Peyer's patch (tissue), 4 donors: ENCODE measurements at places on chromosomes 4 and X. TPM values are rescaled to one million over a fixed set of nuclear protein-coding genes. Genes with fewer than 3 reads are reported as not detected.

DNA sequence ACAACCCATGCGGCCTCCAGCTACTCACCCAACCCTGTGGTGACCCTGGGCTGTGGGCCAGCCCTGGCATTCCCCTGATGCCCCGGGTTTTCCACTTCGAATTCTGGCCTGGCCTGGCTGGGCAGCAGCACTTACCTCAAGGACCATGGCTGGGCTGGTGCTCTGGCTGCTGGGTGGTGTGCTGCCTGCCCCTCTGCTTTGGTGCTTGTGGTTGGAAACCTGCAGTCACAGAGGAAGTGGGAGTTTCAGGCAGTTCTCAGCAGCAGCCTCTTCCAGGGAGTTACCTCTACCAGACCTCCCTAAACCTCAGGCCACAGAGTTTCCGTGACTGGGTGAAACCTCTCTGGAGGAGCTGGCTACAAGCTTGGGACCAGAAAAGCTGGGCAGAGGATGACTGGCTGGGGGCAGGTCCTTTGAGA, at the start of gene CXCR3:
Gene CXCR3 (minus strand): TSS at position 209 of the 419 bp plus-strand sequence. CDS start 62 bp downstream, at position 147.
- peak; percentile 72 for DNase-seq

GRCh38 chrX:13305108-13305507, 14.7 kb downstream of the ATXN3L start:
- DNase-seq, result no peak

DNA sequence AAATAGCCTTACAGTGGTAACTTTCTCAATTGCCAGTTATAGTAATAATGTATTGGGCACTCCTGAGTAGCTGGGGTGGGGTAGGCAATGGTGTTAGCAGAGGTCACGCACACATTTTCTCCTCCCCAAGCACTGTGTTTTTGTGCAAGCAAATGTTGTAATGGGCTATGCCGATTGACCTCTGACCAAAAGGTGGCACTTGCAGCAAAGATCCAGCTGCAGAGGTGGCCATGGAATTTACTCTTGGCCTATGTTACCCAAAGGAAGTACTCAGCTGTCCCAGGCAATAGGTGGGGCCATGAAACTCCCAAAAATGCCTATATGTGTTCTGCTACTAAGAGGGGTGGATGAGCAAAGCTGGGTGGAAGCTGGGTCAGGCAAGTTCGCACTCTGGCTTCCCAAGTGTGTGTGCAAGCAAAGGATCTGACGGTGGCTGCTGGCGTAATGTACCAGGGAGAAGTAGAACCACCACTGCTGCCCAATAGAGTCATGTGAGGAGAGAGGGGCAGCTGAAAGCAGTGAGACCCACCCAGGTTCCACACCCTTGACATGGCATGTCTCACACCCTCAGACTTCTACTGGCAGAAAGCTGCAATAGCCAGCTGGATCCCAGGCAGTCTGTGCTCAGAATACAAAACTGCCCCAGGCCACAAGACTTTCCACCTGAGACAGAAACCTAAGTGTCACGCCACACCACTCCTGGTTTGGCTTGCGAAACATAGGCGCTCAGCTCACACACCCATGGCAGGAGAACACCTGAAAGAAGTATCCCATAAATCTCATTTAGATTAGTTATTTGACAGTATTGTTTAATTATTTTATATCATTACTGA, 353.3 kb upstream of the EMCN start:
- no peak for DNase-seq

DNA sequence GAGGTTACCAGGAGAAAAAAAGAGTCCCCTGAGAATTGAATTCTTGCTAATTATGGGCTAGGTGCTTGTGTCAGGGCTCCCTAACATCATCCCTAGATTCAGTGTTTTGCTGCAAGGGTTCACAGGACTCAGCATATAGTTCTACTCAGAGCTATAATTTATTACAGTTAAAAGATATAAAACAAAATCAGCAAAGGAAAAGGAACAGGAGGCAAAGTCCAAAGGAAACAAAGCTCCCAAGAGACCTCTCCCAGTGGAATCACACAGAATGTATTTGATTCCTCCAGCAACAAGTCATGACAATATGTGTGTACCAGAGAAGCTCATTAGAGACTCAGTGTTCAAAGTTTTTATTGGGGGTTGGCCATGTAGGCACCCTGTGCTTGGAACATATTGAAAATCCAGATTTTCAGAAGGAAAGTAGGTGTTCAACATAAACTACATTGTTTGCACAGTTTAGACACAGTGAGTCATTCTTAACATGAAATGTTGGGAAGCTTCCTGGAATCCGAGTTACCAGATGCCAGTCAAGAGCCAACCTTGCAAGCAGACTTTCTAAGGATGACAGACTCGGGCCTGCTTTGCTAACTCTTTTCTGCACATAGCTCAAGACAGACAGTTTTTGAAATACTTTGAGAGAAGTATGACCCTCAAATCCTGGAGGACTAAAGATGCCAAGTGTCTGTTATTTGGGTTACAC, 311.3 kb upstream of the EMCN start:
- no peak for DNase-seq

Gene ZMAT1
- 6.6 TPM for total RNA-seq

- no peak for DNase-seq
These were observed 154.7 kb upstream of the BOD1L1 start for GRCh38 chr4:13782231-13782630.

DNA sequence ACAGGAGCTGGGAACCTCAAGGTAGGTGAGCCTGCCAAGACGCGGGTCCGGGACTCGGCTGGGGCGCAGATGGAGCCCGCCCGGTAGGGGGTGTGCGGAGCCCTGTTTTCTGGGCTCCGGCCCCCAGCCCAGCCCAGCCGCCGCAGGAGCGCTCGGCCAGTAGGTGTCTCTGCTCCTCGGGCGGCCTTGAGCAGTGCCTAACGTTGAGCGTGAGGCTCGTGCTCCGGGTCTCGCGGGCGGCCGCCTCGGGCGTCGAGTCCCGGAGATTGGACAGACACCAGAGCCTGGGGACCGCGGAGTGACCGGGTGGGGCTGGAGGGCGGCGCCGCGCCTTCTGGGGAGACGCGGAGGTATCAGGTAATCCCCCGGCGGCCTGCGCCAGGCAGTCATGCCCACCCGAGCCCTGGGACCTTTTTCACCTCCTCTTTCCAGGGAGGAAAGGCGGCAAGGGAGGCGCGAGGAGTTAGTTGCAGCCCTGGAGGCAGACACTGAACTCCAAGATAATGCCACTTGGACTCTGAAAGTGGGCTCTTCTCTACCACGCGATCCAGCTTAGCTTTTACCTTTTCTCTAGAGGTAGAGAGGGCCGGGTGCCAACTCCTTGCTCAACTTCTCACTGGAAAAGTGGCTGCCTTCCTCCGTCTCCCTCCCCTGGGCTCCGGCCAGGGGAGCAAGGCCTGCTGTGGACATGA, 14.5 kb upstream of the FGG start:
- DNase-seq, result peak; percentile 72

Gene USO1
- 58.6 TPM for total RNA-seq

DNA sequence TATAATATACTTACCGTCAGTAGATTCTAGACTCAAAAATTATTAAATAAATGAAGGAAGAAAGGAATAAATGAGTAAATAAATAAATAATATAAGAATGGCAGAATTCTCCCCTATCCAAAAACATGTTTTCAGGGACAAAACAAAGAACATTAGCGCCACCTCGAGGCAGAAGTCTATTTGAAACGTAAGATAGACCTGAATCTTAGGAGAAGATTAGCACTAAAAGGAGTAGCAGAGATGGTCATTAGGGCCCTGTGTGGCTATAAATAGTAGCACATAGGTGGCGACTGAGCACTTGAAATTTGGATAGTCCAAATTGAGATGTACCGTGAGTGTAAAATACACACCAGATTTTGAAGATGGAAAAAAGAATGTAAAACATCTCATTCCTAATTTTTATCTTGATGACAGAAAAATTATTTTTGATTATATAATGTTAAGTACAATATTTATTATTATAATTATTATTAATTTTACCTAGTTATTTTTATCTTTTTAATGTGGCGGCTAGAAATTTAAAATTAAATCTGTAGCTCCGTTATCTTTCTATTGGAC, 24.3 kb upstream of the SRD5A3 start:
- peak; percentile 79 for DNase-seq

- DNase-seq, result no peak
These were observed 115.1 kb downstream of the PPP3CA start for GRCh38 chr4:101232074-101232776.

DNA sequence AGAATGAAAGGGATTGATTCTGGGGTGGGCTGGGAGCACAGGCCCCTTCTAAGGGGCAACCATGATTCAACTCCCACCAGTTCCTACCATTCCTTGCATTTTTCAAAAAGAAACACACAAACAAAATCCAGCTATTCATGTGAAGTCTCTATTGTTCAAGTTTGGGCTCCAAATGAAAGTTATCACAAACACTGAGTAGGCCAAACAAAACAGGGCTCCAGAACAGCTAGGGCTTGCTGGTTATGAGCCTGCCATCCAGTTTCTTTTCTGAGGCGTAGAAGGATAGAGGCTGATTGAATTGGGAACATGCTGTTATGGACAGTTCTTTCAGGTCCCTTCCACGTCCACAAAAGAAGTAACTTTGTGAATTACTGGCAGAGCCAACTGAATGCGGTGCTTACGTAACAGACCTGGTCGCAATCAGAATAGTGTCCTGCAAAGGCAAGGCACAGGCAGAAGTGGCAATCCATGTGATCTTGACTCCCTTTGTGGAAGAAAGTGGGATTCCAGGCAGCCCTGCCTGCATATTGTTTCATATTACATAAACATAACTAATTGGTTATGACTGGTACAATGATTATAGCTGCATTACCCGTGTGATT, 244.5 kb downstream of the SCFD2 start:
- DNase-seq, result no peak

- no peak for DNase-seq
These were observed 7.3 kb upstream of the BRWD3 start for GRCh38 chrX:80817002-80817401.

DNA sequence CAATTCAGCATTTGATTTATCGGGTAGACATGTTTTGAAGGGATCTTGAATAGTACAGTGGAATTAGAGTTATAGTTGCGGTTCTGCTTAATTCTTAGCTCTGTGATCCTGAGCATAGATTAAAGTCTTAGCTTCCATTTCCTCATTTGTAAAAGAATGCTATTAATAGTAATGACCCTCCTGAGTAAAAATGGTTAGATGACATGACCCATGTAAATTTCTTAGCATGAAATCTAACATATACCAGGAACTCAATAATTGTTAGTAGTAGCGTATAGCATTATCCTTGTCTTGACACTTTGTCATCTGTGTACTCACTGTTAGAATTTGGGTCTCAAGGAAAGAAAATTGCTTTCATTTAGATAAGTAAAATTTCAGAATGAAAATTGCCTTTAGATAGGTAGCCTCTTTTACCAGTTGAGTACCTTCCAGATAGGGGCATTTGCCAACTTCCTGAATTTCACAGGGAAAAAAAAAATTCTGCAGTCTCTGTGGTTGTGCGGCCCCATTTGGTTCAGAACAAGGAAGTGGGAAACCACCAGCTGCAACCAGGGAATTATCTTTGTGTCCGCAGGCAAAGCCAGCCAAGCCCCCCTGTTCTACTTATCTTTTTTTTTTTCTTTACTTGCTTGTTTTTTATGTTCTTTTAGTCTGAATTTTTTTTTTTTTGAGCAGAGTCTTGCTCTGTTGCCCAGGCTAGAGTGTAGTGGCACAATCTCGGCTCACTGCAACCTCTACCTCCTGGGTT, 86.9 kb downstream of the TMEM164 start:
- no peak for DNase-seq

Gene LIMCH1
- total RNA-seq, result 22.1 TPM

Gene NAA15
- total RNA-seq, result 77.6 TPM

Gene BGN
- total RNA-seq, result 2.5 TPM

Gene RASL11B
- not detected for total RNA-seq

Gene CTAG2
- total RNA-seq, result not detected

Gene TBC1D9
- total RNA-seq, result 21.6 TPM

Gene ZAR1
- not detected for total RNA-seq

GRCh38 chrX:17802756-17803155, 58.3 kb downstream of the RAI2 start:
- DNase-seq, result no peak

DNA sequence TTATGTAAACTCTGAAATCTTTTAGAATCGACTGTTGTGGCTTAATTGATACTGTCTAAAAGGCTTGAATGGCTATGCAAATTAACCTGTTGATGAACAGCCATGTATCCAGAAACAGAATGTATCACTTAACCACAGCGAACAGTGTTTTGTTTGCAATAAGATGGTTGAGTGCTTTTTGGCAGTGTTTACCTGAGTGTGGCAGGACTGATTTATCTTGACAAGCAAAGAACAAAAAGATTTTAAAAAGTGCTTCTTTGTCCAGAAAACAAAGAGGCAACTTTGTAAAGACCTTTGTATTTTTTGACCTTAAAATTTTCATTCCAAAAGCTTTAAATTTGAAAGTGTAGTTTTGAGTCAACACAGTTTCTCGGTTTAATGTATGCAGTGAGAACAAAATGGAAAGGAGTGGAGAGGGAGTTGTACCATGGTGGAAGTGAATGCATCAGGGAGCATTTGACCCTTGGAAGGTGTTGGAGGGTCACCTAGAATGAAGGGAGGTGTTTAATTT, 18.0 kb downstream of the ARHGAP10 start:
- no peak for DNase-seq

Gene PPP4R3C
- total RNA-seq, result not detected

DNA sequence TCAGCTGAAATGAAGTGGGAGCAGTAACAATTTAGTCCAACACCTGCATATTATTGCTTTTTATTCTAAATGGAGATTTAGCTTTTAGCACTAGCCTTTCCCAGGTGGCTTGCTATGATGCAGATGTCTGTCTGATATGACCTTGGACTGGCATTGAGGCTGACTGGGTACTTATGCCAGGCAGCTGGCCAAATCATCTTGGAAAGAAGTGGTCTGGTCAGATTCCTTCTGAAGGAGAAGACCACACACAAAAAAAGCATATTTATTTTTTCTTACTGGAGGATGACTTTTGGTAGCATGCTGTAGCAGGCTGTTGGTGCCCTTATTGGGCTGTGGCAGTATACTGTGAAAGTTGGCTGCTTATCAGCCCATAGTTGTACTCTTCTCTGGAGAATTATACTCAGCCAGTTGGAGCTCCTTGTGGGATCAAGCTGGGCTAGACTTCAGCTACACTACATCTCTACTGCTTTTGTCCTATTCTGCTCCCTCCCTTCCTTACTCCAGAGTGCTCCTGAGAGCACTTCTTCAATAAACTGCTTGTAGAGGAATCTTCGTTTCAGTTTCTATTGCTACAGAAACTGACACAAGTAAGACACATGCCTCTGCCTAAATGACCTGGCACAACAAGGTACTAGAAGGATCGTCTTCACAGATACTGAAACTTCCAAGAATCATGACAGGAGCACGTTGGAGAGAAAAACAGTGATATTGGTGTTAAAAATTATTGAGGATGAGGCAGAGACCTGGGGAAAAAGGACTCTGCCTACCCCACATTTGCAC, 196.8 kb upstream of the RPS6KA3 start:
- no peak for DNase-seq

DNA sequence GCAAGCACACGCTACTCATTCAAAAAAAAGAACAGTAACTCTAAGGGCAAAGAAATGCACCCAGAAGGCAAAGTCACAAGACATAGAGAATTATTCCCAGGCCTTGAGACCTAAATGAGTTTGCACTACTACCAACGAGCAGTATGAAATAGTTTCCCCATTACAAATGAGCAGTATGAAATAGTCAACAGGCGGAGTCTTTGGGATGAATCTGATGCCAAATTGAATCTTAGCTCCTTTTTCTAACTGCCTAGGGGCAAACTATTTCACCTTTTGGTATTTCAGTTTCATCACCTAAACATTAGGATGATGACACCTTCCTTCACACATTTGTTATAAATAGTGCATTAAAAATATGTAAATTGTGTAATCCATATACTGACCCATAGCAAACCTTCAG, 213.0 kb upstream of the FAT4 start:
- no peak for DNase-seq
